ENCODE measurements at places on chromosomes 6 and 20.

GRCh38 chr6:39902786-39903465 lies 31.3 kb downstream of the MOCS1 start:
- DNase-seq, result no peak

DNA sequence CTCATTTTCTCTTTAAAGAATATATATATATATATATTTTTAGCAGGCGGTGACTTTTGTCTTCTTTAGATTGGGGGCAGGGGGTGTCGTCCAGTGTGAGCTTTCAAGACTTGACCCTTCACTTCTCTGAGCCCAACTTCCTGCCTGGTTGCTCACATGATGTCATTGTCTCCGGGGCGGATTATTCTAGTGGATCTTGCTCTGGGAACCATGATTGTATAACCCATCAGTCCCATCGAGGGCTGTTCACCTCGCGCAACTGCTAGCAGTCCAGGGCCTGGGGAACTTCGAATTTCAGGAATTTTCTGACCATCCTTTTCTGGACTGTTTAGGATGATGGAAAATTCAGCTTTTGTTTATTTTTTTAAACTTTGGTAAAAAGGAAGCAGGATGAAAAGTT lies 1.0 kb downstream of the IGF2R start:
- no peak for DNase-seq

DNA sequence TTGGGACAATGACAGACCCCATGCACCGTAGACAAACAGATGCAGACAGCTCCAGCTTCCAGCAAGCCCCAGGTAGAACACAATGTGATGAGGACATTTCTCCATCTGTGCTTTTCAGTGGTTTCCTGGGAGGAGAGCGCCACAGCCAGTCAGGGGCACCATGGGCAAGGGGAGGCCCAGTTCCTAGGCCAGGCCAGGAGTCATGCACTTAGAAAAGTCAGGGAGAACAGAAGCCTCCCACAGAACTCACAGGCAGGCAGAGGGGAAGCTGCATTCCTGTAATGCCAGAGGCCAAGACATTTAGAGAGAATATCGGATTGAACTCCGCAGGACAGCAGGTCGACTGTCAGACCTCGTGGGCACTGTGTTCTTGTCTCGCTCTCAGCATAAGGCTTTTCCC lies 9.2 kb downstream of the SYNDIG1 start:
- no peak for DNase-seq

- no peak for DNase-seq
Observed at GRCh38 chr6:75393806-75394205, 99.8 kb downstream of the FILIP1 start.

DNA sequence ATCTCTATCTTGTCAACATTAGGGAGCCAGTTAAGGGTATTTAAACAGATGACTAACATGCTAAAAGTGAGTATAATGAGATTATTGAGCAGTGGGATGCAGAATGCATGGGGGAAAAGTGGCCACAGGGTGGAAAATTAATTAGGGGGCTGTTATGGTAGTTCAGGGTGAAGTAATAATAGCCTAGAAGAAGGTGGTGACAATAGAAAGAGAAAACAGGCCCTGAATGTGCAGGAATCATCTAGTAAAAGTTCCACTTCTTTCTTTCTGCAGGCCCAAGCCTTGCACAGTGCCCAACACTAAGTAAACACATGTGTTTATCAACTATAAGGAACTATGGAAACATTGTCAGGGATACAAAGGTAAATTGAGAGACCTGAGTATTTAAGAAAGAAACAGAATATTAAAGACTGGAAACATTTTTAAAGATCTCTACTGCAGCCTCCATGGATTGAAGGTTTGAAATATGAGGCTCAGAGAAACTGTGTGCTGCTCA lies 7.1 kb upstream of the MYB start:
- no peak for DNase-seq

- DNase-seq, result no peak
Observed at GRCh38 chr6:15672291-15672690, 9.5 kb upstream of the DTNBP1 start.

- no peak for DNase-seq
Observed at GRCh38 chr6:100194535-100194934, 200.5 kb upstream of the MCHR2 start.

DNA sequence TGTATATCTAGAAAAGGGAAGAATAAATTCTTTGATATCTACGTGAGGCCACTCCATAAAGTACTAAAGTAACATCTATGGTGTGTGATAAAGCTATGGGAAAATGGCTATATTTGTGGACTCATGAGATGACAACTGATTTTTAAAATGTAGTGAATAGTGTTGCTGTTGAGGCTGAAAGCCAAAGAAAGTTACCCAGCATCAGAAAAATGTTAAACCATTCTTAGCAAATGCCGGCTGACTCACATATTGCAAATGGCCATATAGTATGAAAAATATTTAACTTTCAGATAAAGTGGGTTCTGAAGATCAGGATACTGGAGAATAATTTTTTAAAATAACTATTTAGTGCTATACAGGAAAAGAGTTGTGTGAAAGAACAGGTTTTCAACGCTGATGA lies 129.9 kb upstream of the GRIK2 start:
- DNase-seq, result no peak

DNA sequence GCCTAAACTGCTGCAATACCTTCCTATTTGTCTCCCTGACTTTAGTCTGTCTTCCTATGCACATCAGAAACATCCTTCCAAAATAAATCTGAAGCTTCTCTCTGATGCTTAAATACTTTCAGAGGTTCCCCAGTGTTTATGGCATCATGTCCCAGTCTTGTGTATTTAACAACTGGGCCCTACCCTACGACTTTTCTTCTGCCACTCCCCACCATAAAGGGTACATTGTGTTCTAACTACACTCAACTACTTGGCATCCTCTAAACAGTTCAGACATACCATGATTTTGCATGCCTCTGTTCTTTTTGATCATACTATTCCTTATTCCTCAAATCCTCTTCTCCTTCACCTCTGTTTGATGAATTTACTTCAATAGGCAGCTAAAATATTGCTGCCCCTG lies 143.0 kb upstream of the KCNK16 start:
- DNase-seq, result no peak

GRCh38 chr6:145071836-145072235 lies 663.5 kb downstream of the EPM2A start:
- DNase-seq, result no peak

- no peak for DNase-seq
Observed at GRCh38 chr6:57307850-57308249, 9.6 kb upstream of the PRIM2 start.

GRCh38 chr20:57400821-57401564 lies 9.8 kb downstream of the RBM38 start:
- DNase-seq, result no peak

DNA sequence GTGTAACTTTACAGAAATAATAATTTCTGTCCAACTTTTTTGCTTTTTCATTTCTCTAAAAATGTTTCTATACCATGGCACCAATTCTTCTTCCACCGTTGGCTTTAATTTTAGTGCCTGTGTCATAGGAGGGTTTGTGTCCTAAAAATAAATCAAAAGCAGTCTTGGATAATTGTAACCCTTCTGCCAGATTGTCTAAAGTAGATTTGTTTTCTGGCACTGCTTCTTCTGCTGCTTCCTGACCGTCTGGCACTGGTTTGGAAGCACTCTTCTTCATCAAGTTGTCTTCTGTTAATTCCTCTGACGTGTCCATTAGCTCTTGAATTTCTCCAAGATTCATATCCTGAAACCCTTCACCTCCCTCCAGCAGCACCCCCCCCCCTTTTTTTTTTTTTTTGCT lies 33.1 kb downstream of the SCAF8 start:
- no peak for DNase-seq
